Activated CD4-positive, alpha-beta memory T cell treated with anti-CD3 and anti-CD28 coated beads, Interleukin-2, amount 10 ng/mL, durations not matched to agents 7 days and 5 days (primary cell): ENCODE measurements at places on chromosomes 7 and 10.

- no peak for DNase-seq
These were observed 79.3 kb upstream of the AGBL3 start for GRCh38 chr7:134907000-134907399.

GRCh38 chr7:93132216-93132615, 14.4 kb upstream of the SAMD9 start:
- DNase-seq, result no peak

- DNase-seq, result no peak
These were observed 51.3 kb upstream of the VOPP1 start for GRCh38 chr7:55623617-55624016.

DNA sequence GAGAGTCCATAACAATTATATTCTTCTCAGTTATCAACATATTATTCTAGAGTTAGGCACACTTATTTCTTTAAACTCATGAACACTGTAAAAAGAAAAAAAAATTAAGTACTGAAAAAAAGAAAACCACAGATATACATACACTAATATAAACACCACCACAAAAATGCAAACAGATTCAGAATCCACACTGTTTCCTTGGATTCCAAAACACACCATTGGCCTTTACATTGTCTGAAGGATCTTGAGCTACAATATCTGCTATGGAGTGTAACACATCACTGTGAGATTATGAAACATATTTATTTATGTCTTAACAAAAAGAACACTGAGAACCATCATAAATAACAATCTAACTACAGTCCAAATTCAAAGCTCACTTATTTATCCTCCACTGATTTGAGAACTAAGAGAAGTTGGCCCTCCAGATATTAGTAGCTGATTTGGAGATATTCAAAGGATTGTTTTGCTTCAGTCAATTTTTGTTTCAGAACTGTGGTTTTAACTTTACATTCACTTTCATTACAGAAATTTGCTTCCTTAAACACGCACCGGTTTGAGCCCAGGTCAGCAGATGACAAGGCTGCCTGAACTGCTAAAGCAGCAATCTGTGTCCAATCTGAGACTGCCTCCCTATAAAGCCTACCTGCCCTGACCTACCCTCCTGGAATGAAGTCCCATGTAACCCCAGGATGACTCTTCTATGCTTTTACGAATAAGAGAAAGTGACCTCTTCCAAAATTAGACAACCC, 47.0 kb upstream of the CDK1 start:
- peak; percentile 49 for DNase-seq

GRCh38 chr7:74306004-74306729, 17.0 kb downstream of the CLIP2 start:
- DNase-seq, result no peak

DNA sequence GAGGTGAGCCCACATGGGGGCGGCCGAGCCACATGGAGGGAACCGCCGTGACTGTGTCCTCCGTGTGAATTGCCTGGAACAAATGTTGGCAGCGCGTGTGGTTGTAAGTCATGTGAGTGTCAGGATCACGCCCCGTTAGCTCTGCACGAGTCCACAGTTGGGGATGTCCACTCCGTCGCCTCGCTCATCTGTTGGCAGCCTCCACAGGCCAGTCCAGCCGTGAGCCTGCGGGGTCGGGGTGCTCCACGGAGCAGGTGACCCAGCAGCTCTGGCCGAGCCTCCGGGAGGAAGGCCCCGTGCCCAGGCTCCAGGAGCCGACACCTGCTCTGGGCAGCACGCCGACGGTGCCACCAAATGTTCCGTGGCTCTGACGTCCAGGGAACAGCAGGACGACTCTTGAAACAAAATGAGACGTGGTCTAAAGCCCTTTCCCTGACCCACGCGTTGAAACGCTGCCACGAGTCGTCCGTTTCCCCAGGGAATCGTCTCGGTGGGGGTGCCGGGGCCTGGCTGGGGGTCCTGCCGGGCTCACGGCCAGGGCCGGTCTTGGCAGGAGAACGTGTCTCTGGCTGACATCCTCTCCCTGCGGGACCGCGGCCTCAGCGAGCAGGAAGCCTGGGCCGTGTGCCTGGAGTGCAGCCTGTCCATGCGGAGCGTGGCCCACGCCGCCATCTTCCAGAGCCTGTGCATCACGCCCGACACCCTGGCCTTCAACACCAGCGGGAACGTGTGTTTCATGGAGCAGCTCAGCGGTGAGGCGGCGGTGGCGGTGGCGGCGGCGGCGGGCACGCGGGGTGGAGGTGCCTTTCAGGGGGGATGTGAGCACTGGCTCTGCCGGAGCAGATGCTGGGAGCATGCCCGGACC, 7.0 kb downstream of the KNDC1 start:
- DNase-seq, result no peak

DNA sequence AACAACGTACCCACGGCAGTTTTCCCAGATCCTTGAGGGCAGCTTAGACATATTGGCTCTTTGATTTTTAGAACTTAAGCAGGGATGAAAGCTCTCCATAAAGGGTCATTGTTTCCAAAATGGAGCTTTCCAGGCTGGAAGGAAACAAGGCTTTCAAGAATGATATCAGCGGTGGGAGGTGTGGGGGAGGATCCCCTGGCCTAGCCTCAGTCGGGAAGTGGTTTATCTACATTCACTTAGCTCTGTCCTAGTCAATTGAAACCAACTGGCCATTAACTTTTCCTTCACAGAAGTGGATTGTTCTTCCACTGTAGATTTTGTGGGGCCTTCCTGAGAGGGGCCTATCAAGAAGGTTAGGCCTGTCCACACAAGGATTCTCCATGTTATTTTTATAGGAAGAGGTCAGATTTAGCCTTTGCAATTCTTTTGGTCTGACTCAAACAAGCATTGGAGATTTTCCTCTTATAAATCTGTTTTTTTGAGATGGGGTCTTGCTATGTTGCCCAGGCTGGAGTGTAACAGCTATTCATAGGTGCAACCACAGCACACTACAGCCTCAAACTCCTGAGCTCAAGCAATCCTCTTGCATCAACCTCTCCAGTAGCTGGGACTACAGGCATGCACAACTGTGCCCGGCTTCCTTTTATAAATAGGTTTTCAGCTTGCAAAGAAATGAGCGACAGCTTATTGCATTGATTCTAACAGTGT, 343.5 kb downstream of the LRMDA start:
- no peak for DNase-seq

DNA sequence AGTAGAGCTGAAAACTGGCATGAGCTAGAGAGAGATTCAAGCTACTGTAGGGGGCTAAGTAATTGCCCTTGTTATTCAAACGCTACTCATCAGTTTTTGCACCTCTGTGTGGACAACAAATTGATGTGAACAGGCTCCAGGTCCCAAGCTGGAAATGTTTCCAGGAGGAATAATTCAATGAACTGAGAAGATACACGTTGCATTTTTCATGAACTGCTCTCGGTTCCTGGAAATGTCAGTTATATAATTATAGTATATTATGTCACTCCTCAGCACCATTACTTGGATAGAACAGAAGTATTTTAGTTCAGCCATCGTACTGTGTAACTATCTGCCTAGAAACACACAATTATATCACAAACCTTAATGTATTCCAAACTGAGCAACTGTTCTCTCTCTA, 65.9 kb upstream of the A1CF start:
- no peak for DNase-seq

GRCh38 chr7:134262322-134262721, 54.4 kb downstream of the SLC35B4 start:
- DNase-seq, result no peak

GRCh38 chr7:26101361-26102151, 50.4 kb upstream of the NFE2L3 start:
- DNase-seq, result no peak
